Lung (tissue), 17 donors: ENCODE measurements at places on chromosomes 4 and X.

DNA sequence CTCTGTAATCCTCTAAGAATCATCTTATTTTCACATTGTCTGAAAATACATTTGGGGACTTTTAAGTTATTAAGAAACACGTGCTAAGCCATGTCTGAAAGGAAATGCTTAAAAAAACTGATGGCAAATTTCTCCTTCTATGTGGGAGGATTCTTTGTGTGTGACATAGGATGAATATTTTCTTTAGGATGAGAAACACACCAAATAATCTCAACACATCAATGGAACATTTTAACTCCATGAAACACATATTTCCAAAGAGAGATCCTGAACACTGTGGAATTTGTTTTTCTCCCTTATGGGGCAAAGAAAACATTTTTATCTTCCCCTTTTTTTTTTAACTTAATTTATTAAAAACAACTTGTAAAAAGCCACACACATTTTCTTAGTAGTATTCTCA, 153.8 kb upstream of the ANKRD50 start:
- no peak for DNase-seq

DNA sequence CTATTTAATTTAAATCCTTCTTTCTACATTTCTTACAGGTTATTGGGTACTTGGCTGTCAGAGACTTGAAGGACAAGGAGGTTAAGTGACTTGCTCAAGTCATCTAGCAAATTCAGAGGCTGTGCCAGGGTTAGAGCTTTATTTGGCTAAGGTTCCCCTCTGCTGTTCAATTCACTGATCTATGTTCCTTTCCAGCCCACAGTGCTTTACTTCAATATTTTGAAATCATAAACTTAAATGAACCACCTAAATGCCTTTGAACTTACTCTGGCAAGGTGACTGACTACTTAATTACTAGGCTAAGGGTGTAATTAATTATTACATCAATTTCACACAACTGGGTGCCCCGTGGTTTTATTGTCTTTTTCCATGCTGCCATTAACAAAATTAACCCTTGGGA, 288.7 kb downstream of the CAMK2D start:
- no peak for DNase-seq

DNA sequence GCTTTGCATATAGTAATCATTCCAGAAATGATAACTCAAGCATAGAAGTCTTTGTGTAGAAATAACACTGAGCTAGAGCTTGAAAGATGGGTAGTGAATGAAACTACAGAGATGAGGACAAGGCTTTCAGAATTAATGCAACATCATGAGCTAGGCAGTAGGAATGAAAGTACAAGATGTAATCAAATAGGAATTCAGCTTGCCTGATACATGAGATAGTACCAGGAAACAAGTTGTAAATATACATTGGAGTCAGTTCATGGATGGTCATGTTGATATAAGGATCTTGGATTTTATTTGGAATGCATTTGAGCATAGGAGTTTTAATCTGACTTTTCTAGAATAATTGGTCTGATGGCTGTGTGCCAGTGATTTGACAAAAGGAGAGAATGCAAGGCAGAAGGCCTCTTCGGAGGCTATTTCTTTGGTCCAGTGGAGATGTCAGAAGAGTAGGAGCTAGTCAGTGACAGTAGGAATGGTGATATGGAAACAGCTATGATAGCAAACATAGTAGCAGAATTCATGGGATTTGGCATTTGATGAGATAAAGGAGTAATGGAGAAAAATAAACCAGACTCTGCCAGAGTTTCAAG, 206.4 kb upstream of the PACRGL start:
- no peak for DNase-seq

- DNase-seq: no peak
Measured at GRCh38 chr4:61427099-61427817, 227.1 kb downstream of the ADGRL3 start.

GRCh38 chrX:118551426-118551825, 55.8 kb downstream of the DOCK11 start:
- DNase-seq: no peak

DNA sequence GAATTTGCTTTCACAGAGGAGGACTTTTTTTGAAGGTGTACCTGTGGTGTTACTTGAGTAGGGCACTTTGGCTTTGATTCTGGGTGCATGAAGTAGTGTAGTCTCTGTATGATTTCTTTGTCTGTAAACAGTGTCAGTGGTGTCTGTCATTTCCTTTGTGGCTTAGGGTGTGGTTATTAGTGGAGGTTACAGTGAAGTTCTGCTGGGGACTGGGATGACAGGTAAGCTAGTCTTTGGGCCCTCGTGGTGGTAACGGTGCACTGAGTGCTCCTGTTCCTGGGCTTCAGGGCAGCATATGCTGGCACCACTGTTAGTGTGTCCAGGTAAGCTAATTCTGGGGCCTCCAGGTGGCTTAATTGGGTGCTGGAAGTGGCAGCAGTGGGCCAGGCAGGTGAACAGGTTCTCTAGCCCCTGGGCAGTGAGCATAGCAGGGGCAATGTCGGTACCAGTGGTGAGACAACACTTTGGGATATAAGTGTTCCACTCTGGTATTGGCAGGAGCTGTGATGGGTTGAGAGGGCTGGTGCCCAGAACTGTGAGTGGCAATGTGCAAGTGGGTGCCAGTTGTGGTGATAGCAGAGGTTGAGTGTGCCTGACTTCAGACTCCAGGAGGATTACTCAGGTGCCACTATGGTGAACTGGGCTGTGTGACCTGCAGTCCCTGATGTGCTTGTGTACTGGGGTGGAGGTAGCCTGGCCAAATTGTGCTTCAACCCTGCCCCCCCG, 26.0 kb upstream of the VSIG1 start:
- no peak for DNase-seq

GRCh38 chr4:4914059-4914820, 54.8 kb downstream of the MSX1 start:
- DNase-seq: no peak

- no peak for DNase-seq
Measured at GRCh38 chr4:45716093-45716492, 407.8 kb downstream of the GABRG1 start.

DNA sequence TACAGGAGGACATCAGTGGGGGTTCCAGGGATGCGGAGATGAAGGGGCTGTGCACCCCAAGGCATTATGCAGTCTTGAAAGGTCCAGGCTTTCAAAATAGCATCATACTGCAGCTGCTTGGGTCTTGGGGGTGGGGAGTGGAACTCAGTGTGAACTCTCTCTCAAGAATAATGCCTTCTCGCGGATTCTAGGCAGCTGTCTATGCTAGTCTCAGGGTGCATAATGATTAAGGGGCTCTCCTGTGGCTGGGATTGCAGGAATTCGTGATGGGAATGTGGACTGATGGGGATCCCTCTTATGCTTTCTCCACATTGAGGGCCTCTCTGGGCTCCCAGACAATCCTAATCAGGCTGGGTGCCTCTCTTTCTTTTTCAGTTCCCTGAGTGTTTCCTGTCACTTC, 172.2 kb upstream of the ARHGAP24 start:
- DNase-seq: no peak

GRCh38 chr4:53361451-53361850, 4.4 kb downstream of the SCFD2 start:
- DNase-seq: no peak

- DNase-seq: no peak
Measured at GRCh38 chrX:926991-927390, 285.5 kb downstream of the CRLF2 start.

- no peak for DNase-seq
Measured at GRCh38 chr4:7238300-7238960, 46.1 kb downstream of the SORCS2 start.

DNA sequence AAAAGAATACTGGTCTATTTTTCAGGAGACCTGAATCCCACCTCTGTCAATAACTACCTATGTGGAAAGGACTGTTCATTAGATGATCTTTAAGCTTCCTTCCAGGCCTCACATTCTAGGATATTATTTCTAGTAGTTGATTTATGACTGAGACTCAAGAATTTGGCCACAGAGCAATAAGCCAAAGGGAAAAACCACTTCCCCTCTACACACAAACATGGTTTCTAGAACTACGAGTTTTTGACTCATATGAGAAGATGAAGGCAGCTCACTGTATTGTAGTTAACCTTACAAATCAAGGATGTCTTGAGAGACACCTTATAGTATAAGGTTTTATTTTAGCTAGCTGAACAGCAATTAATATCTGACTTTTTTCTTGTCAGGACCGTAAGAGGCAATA, 36.9 kb upstream of the GDPD2 start:
- no peak for DNase-seq

- peak; percentile 79 for DNase-seq
Measured at GRCh38 chr4:15344041-15344440, 83.8 kb upstream of the C1QTNF7 start.

GRCh38 chr4:106287353-106287969, 28.5 kb downstream of the TBCK start:
- DNase-seq: no peak

- no peak for DNase-seq
Measured at GRCh38 chr4:51885363-51885762, 42.4 kb downstream of the DCUN1D4 start.

DNA sequence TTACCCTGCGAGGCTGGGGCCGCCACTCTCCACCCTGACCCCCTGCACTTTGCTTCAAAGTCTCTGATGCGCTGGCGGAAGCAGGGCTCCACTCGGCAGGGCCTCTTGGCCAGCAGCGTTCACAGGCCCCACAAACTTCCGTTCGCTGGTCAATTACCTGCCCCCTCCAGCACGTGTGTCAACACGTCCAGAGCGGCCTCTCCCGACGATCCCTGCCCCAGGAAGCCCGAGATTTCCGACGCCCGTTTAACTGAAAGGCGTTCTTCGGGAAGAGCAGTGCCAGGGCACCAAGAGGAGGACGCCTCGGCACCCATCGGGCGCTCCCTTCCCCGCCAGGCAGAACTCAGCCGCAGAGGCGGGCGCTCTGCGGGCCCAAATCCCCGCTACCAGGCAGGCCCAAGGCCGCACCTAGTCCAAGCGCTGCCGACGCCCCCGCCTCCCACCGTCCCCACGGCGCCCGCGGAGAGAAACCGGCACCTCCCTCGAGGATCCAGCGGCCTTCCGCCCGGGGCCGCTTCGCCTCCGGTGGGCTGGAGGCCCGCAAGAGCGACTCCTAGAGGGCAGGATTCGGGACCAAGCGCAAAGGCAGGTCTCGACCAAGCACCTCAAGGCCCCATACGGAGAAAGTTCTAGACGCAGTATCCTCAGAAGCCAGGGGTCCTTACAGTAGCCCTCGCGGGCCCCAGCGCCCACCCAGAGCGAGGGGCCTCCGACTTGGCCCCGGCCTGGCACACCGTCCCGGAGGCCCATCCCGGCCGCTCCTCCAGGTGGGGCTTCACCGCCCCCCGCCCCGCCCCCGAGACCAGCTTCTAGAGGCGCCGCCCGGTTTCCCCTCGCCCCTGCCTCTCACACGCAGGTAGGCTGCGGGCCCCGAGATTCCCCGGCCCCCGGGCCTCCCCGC, 586 bp downstream of the BCAP31 start:
- DNase-seq: peak; percentile 33

DNA sequence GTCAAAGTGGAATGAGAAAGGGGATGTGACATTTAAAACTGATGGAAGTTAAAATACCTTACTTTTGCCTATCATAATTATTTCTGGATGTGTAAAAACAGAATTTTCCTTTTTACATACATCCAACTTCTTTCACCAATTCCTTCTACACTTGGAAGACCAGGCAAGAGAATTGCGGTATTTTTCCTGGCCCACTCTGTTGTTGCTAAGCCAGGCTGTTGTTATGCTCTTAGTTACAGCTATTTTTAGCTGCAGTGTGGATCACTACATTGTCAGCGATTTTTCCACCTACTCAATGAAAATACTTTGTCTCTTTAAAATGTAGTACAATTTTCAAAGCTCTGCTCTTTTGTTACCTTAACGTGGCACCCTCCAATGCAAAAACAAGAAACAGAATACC, 43.4 kb downstream of the NKX6-1 start:
- DNase-seq: peak; percentile 7

- DNase-seq: no peak
Measured at GRCh38 chrX:113124693-113125092, 284.1 kb upstream of the AMOT start.

DNA sequence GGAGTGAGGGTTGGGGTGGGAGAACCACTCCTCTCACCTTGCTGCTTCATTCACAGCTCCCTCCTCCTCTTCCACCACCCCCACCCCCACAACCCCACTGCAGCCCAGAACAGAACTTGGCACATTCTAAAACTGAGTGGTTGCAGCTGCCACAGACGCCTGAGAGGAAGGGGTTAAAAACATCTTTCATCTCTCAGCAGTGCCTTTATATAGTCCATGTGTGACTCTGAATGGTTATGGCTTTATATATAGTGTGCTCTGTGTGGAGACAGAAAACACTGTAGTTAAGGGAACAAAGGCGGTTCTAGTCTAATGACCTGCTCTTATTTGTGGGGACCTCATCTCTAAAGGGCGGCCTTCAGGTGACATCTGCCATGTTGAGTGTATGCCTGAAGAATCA, 144.8 kb downstream of the BCOR start:
- no peak for DNase-seq

DNA sequence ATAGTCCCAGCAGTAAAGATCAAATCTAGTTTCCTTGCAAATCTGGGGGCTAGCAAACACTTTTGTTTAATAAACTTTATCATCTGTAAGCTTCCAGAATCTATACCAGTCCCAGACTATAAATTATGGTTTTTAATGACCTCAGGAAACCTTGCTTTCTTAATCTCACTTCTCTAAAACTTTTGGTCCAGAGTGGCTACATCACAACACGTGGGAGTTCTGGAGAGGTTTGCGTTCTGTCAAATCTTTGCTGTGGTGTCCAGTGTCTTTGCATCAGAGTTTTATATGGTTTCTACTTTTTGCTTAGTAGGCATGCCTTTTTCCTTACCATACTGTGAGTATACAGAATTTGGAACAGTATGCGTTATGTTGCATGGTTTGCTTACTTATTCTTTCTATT, 193.9 kb downstream of the ANK2 start:
- DNase-seq: no peak
